ENCODE measurements at places on chromosomes 11 and 22.

GRCh38 chr11:120302001-120302805 is 22.9 kb upstream of the TLCD5 start:
- DNase-seq, result no peak

DNA sequence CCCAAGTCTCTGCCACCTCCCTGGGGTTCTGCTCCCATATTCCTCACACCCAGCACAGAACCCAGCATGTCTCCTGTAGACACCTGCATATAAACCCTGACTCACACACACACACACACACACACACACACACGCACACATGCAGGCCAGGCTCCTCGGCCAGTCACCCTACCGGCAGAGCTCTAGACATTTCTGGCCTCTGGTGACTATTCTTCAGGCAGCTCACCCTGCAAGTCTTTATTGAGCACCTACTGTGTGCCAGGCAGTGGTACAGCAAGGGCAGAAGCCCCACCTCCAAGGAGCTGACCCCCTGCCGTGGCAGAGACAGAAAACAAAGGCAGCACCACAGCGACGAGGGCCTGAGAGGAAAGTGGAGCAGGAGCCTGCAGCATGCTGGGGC is 50.3 kb downstream of the CDKN1C start:
- no peak for DNase-seq

GRCh38 chr11:82959987-82960778 is 58.6 kb downstream of the DDIAS start:
- peak; percentile 46 for DNase-seq

- no peak for DNase-seq
Observed at GRCh38 chr11:78209478-78209877, 20.8 kb downstream of the USP35 start.

DNA sequence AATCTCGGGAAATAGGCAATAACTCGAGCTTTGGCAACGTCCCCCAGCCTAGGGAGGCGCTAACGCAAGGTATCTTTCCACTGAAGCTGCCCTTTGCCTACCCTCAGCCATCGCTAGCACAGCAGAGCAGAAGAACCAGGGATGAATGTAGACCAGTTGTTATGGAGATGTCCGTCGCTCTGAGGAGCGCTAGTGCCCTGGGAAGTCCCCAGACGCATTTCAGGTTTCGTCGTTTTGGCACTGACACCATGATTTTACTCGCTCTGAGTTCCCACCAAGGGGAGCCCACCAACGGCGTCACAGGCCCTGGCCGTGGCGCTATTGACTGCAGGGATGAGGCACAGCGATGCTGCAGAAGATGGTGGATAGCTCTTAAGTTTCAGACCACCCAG is 22.7 kb upstream of the BDNF start:
- no peak for DNase-seq

DNA sequence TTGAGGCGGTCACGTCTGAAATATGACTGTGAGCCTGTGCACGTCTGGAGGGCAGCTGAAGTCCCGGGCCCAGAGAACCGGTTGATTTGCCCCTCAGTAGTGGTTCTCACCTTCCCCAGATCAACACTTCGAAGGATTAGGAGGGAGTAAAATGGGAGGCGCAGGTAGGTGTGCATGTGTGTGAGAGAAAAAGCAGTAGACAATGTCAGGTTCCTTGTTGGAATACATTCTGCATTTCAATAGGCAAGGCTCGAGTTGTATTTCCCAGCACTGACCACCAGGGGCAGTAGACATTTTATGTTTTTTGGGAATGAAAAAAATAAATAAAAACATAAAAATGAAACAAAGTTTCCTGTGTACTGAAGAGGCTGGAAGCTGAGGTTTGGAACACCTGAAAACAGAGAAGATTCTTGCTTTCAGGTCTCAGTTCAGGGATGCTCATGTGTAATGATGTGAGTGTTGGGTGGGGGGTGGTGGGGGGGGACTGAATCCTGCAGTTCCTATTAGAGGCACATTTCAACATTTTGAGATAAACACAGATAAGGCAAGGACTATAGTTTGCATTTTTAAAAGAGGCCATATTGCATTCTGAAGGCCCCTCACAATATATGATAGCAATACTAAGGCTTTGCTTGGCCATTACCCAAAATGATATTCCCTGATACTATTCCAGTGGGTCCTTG is 333.9 kb downstream of the CADM1 start:
- peak; percentile 51 for DNase-seq

GRCh38 chr22:42364604-42365110 is 67.5 kb downstream of the NFAM1 start:
- DNase-seq, result no peak

DNA sequence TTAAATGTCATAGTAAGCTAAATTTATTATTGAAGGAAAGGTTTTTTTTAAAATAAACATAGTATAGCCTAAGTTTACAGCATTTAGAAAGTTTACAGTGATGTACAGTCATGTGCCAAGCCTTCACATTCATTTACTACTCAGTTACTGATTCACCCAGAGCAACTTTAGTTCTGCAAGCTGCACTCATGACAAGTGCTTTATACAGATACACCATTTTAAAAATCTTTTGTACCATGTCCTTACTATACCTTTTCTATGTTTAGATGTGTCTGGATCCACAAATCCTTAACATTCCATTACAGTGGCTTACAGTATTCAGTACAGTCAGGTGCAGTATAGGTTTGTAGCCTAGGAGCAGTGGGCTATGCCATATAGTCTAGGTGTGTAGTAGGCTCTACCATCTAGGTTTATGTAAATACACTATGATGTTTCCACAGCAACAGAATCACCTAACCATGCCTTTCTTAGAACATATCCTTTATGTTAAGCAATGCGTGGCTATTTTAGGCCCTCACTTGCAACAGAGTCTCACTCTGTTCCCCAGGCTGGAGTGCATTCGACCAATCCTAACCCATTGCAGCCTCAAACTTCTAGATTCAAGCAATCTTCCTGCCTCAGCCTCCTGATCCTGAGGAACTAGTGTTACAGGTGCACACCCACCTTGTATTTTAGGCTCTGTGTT is 79.5 kb upstream of the SLC25A18 start:
- DNase-seq, result no peak

DNA sequence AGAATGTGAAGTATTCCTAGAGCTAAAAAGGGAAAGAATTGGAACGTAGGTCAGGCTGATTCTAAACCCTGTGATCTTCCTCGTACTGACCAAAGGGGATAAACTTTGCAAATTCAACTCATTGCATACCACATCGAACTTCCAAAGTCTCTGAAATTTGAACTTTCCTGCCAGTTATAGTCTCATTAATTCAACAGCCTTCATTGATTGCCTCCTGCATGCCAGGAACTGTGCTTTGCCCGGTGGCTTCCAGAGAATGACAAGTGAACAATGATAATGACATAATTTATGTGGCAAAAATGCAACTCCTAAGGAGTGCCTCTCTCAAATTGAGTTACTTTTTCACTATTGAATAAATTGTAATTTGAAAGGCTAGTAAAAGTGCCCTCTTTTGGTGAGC is 107.7 kb upstream of the LDLRAD3 start:
- no peak for DNase-seq

- no peak for DNase-seq
Observed at GRCh38 chr22:31614781-31615490, 47.1 kb downstream of the PISD start.

DNA sequence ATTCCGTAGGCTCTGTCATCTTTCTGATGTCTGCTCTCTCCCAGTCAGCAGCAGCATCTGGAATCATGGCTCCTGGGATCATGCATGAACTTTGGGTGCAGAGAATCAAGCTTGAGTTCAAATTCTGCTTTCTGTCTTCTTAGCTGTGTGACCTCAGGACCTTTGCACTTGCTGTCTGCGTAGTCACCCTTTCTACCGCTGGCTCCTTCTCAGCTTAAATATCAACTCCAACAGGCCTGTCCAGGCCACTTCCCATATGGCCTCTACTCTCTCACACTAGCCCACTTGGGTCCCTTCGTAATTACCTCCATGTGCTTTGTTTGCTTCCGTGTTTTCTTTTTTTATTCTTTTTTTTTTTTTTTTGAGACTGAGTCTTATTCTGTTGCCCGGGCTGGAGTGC is 4.6 kb upstream of the GGA1 start:
- DNase-seq, result no peak

DNA sequence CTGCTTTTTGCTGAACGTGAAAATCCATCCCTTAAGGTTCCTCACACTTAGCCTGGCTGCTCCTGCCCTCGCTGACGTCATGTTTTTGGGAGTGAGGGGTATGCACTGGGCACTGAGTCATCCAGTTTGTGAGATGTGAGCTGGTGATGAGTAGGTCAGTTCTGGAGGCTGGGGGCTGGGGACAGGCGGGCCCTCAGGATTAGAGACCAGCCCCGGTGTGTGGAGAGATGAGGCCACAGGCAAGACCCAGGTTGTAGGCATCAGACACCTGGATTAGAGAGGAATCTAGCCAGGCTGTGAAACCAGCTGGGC is 9.2 kb downstream of the KCNC1 start:
- DNase-seq, result no peak

DNA sequence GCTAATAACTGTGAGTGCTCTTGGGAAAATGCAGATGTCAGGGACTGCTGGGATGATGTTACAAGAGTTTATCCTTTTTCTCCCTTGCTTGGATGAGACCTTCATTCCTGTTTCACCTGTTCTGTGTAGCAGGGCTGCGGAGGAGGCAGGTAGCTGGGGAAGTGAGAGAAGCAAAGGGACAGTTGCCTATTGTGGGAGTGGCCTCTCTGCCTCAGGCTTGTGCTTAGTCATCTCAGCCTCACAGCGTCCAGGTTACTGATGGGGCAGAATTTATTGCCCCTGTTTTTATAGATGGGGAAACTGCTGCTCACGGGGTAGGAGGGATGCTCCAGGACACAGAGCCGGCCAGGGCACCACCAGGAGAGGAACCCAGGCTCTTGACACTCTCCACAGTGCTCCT is 1.7 kb downstream of the STX3 start:
- DNase-seq, result no peak

DNA sequence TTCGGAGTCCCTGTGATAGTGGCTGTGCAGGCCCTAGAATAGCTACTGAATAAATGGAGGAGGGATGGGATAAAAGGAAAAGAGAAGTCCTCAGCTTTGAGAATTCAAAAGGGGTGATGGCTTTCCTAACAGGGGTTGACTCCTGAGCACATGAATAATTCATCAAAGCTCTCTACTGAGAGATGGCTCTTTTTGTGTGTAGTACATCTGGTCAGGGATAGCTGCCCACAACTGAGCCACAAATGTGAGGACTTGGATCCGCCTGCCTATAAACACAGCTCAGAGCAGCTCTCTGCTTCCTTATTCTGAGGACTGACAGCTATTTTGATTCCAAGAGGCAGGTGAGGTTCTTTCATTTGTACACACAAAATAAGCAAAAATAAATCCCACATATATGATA is 82.3 kb downstream of the USP35 start:
- DNase-seq, result no peak

DNA sequence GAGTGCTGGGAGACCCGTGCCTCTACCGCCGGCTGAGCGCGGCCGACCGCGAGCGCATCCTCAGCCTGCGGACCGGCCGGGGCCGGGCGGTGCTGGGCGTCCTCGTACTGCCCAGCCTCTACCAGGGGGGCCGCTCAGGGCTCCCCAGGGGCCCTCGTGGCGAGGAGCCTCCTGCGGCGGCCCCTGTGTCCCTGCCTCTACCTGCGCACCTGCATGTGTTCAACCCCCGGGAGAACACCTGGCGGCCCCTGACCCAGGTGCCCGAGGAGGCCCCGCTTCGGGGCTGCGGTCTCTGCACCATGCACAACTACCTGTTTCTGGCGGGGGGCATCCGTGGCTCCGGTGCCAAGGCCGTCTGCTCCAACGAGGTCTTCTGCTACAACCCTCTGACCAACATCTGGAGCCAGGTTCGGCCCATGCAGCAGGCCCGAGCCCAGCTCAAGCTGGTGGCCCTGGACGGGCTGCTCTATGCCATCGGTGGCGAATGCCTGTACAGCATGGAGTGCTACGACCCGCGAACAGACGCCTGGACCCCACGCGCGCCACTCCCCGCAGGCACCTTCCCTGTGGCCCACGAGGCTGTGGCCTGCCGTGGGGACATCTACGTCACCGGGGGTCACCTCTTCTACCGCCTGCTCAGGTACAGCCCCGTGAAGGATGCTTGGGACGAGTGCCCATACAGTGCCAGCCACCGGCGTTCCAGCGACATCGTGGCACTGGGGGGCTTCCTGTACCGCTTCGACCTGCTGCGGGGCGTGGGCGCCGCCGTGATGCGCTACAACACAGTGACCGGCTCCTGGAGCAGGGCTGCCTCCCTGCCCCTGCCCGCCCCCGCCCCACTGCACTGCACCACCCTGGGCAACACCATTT is 3.5 kb downstream of the KLHDC7B start:
- no peak for DNase-seq

DNA sequence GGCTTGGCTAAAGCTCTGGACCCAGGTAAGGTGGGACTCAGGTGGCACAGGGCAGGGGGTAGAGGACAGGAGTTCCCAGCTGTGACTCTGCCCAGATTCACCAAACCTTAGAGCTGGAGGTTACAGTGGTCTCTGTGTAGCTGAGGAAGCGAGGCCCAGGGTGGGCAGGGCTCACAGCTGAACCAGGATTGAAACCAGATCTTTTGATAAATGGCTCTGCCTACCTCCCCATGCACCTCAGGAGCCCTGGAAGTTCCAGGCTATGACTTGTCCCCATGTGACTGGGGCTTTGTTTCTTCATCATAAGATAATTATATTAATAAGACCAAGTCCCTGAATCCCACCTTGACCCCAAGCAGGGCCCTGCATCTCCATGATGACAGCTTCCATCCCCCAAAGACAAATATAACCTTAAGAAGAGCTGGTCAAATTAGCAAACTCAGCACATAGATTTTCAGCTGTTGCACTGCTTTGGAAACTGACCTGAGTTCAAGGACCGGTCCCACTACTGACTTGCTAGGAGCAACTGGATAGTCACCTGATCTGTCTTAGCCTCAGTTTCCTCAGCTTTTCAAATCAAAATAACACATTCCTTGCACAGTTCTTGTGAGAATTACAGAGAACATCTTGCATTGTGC is 21.3 kb upstream of the TSKU start:
- no peak for DNase-seq

DNA sequence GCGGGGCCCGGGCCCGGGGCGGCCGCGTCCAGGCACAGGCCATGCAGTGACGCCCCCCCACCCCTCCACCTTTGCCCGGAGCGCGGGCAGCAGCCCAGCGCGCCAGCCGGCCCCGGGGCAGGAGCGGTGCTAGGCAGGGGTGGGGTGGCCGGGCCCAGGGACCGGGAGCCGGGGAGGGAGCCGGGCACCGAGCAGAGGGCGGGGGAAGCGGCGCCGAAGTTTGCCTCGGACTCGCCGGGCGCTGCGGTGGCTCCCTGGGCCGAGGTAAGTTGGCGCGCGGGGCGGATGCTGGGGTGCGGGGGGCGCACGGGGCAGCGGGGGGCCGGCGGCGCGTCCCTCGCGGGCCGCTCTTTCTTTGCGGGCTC is 332 bp downstream of the TEAD1 start:
- DNase-seq, result no peak

Measured in effector memory CD8-positive, alpha-beta T cell (primary cell).